ENCODE measurements at places on chromosomes 4 and X.
A peak's percentile ranks its signal among the peaks of the same experiment; 100 is the strongest.

GRCh38 chr4:41538017-41538733 lies at the start of gene LIMCH1:
TSS of gene LIMCH1 (plus strand) at chr4:41538157. CDS start at chr4:41605996, 67,839 bp downstream.
- DNase-seq: peak; percentile 86

DNA sequence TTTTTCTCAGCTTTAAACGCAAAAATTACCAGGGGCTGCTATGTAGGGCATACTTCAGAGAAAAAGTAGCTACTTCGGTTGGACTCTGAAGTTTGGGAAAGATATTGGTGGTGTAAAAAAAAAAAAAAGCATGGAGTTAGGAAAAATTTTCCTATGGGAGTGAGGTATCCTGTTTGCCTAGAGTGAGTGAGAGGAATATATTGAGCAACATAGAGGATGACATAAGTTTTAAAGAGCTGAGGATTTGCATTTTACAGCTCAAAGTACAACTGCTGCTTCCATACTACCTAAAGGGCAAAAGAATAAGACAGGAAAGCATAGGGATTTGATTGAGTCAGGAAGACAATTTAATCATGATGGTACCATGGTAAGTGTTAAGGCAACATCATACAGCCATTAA lies 7.3 kb downstream of the GPRASP1 start:
- no peak for DNase-seq

DNA sequence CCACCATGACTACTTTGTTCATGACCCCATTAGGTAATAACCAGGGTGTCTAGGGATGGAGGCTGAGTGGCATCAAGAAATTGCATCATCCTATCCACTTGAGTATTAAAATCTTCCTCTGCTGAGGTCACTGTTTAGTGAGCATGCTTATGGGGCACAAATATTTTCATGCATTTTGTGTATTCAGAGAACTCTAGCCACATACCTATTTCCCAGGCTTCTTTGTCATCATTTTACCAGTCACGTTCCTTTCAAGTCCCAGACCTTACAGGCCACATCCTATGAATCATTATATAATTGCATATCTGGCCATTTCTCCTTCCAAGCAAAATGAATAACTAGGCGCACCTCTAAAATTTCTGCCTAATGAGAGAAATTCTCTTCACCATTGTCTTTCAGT lies 1882.9 kb upstream of the AGA start:
- no peak for DNase-seq

GRCh38 chr4:42655921-42656678 lies 805 bp downstream of the ATP8A1 start:
- no peak for DNase-seq

GRCh38 chr4:26178854-26179253 lies 142.0 kb upstream of the RBPJ start:
- DNase-seq: no peak

GRCh38 chrX:125394449-125394848 lies 74.8 kb downstream of the TEX13C start:
- DNase-seq: no peak

DNA sequence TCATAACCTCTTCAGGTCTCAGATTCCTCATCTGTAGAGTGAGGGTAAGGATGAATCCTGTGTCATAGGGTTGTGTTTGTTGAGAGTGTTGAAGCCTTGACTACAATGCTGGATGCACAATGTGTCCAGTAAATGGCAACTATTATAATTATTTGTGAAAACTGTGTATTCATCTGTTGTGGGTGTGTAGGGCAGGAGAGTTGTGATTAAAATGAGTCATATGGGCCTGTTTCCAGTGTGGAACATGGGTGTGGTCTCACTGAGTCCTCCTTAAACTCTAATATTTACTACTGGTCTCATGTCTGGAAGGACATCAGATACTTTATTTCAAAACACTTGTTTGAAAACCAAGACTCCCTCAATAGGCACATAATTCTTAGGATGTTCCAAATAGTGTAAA lies 208.5 kb upstream of the CASK start:
- peak; percentile 2 for DNase-seq

GRCh38 chrX:27336466-27337091 lies 126.6 kb downstream of the PPP4R3C start:
- DNase-seq: no peak

GRCh38 chrX:7147978-7148854 lies at the start of gene PUDP:
TSS of gene PUDP (minus strand) at chrX:7148153. CDS start at chrX:7148113, 40 bp downstream.
- DNase-seq: peak; percentile 51

GRCh38 chr4:1048773-1049590 lies 37.6 kb downstream of the FGFRL1 start:
- no peak for DNase-seq

GRCh38 chrX:27966492-27966891 lies 14.8 kb downstream of the DCAF8L1 start:
- DNase-seq: no peak

DNA sequence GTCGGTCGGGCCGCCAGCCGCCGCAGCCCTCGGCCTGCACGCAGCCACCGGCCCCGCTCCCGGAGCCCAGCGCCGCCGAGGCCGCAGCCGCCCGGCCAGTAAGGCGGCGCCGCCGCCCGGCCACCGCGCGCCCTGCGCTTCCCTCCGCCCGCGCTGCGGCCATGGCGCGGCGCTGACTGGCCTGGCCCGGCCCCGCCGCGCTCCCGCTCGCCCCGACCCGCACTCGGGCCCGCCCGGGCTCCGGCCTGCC lies 213 bp downstream of the NFKB1 start:
- no peak for DNase-seq

- DNase-seq: no peak
These were observed 47.9 kb downstream of the FHL1 start for GRCh38 chrX:136195247-136195646.

GRCh38 chr4:31294655-31295480 lies 574.7 kb downstream of the PCDH7 start:
- no peak for DNase-seq

DNA sequence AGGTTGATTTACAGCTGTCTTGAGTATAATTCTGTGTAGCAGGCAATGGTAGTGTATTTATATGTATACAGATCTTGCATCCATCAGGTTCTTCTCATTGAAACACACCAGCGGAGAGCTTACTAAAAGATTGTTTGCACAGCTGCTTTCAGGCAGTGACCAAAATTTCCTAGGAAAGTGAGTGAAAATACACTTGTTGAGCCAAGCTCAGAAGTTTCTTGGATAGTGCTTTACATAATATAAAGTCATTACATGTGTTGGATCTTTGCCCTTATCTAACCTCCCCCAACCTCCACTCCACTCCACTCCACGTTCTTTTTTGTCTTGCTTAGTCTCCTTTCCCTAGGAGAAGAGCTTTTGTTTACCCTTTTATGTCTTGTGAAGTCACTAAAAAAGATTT lies 34.1 kb downstream of the CNKSR2 start:
- no peak for DNase-seq

DNA sequence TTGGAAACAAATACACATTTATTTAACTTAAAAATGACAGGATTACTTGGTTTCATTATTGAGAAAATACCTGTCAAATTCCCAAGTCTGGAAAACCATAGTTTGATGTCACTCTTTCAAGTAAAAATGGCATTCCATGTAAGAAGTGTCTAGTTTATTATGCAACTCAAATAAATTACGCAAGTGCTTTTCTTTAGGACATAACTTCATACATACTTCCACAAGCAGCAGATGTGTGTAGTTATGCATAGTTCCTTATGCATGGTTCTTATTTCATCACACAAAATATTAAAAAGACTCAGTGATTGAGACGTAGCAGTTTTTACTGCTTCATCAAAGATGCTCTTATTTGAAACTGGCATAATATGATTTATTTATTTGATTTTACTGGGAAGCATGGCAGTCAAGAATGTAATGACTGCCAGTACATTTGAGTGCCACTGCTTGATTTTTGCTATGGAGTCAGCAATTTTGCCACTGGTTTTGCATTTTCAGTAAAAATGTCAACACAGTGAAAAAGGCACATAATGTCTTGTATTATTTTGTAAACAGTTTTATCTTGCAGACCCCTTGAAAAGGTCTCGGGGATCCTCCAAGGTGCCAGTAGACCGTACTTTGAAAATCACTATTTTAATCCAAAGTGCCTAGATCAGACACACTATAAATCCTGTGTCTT lies 62.1 kb downstream of the CLCN3 start:
- DNase-seq: no peak

DNA sequence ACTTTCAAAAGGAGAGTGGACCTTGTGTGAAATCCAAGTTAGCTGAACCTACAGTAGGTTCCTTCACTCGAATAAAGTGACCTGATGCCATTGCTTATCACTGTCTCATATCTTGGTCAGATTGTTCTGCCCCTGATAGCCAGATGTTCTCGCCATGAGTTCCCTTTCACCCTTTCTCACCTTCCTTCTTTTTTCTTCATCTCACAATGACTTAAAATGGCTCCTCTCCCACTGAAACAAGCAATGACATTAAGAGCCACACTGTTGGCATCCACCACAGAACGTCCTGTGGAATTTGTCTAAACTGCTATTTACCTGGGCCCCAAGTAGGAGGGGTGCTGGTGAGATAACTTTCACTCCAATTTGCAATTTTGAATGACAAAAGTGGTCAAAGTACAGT lies 227.6 kb upstream of the PPP1R2C start:
- DNase-seq: no peak

- DNase-seq: no peak
These were observed 689 bp downstream of the METAP1 start for GRCh38 chr4:98996056-98996764.

GRCh38 chr4:37620176-37620575 lies 66.0 kb downstream of the RELL1 start:
- no peak for DNase-seq

DNA sequence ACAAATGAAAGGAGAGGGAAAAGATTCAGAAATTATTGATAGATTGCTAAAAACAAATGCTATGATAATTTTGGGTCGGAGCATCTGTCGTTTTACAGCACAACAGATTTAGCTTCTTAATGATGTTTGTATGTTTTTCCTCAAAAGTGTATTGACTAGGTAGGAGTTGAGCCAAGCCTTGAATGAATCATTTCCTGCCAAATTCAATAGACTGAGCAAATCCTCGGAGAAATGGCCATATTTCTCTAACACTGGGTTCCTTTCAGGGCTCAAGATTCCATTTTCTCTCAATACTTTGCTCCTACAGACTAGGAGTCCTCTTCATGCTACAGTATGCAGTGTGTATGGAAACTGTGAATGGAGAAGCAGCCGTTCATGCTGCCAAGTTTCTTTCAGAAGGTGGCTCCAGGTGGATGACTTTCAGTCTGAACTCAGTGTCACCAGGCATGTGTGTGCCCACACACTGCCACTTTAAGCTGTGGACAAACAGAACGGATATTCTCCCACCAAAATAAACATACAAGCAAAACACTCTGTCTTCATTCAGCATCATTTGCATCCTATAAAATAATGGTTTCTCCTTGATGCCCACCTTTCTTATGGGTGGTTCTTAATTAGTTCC lies 146.0 kb downstream of the TBL1X start:
- no peak for DNase-seq

GRCh38 chrX:150864127-150864526 lies 34.3 kb downstream of the CD99L2 start:
- no peak for DNase-seq

DNA sequence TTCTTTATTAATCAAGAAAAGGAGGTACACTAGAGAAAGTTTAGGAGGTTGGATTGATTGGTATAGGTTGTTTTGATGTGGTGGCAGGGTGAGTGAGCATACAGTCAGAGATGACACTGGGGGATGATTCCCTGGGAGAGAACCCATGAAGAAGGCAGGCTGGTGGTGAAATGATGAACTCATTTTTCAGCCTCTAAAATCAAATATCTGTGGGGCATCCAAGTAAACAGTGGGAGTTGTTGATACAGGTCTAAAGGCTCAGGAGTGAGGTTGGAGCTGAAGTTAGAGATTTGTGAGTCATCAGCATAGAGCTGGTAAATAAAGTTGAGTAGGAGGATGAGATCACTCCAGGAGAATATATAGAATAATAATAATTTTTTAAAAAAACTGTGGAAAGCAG lies 10.0 kb upstream of the AP1S2 start:
- DNase-seq: peak; percentile 46

DNA sequence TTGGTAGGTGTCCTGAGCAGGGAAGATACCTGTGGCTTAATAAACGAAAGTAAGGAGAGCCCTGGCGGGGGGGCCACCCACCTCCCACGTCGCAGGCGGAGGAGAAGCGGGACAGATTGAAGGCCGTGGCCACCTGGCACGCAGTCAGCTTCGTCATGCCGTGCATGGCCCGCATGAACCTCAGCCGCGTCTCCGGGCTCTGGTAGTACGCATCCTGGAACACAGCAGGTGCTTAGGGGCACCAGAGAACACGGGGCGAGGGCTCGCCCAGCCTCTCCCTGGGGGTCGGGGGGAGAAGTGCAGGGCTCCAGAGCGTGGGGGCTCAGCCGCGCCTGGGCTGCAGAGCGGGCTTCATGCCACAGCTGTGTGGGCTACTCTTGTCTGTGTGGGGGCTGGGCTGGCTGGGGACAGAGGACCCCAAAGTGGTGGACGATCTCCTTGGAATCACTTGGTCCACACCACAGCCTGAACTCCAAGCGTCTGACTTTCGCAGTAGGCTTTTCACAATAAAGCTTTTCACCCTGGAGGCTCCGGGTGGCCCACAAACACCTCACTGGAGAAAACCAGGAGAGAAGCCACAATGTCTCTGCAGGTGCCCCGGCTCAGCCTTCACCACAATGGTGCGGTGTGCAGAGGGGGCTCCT lies 27.1 kb upstream of the SLC25A6 start:
- no peak for DNase-seq
